Effector CD8-positive, alpha-beta T cell (primary cell): ENCODE measurements at places on chromosomes 7 and 10.

- DNase-seq, result no peak
Measured at GRCh38 chr7:127759945-127760421, 108.0 kb downstream of the SND1 start.

GRCh38 chr7:49597805-49598204 lies 175.6 kb upstream of the VWC2 start:
- DNase-seq, result no peak

DNA sequence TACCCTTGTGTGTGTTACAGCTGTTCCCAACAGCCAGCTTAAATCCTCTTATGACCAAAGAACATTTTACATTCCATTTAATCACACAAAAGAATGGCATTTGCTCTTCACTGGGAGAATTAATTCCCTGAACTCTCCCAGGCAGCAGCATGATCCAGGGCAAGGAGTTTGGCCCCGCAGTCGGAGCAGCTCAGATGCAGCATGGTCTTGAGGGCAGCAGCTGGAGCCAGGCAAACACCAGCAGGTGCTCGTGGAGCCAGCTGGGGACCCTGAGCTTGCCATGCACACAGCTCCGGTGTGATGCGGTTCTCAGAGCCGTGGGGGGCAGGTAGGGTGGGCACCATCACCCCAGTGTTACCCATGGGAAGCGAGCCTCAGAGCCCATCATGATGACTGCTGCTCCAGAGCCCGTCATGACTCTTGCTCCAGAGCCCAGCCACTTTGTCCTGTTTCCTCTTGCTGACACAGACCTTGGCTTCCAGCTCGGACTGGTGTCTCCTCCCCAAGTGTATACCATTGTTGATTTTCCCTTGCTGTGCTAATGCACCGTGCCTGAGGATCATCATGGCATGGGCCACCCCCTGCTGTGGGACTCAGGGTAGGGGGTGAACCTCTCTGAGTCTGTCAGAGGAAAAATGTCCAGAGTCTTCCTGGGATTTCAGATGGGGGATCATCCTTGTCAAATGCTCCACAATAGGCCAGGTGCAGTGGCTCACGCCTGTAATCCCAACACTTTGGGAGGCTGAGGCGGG lies 75.8 kb downstream of the ZRANB1 start:
- DNase-seq, result no peak

DNA sequence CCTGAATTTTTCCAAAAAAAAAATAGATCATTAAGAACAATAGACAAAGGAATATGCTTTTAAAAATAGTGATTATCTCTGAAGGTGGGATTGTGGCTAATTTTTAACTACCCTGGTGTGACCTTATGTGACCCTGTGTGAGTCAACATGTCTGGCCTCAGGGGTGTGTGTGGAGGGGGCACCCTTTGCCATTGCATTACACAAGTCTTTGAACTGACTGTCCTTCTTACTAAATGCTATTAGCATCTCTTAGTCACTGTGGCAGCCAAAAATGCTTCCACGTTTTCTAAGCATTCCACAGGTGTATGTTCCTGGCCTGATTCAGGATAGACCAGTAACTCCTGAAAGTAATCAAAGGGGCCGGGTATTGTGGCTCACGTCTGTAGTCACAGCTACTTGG lies 175.4 kb downstream of the MGMT start:
- no peak for DNase-seq

DNA sequence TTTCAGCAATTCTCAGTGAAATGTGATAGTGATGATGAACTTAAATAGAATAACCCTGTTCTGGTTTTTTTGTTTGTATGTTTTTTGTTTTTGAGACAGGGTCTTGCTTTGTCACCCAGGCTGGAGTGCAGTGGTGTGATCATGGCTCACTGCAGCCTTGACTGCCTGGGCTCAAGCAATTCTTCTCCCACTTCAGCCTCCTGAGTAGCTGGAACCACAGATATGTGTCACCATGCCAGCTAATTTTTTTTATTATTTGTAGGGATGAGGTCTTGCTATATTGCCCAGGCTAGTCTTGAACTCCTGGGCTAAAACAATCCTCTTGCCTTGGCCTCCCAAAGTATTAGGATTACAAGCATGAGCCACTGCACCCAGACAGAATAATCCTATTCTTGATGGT lies 14.3 kb upstream of the COL17A1 start:
- no peak for DNase-seq

- no peak for DNase-seq
Measured at GRCh38 chr7:16411391-16411790, 9.9 kb downstream of the CRPPA start.

- no peak for DNase-seq
Measured at GRCh38 chr7:16060502-16060901, 360.8 kb downstream of the CRPPA start.

DNA sequence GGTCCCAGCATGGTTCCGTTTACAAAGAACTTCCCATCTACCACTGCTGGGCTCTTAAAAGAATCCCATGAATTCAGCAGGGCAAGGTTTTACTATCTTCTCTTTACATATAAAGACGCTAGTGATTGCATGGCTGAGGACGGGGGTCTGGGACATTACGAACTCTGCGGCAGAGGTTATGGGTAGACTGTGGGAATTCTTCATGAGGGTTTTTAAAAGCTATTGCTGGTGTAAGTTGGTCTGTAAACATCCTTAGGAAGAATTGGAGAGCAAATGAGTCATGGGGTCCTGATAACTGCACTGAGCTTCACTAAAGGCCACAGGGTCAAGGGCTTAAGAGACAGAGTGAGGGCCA lies 53.1 kb upstream of the TMEM72 start:
- DNase-seq, result no peak

GRCh38 chr7:94414980-94415379 lies 20.3 kb downstream of the COL1A2 start:
- no peak for DNase-seq

GRCh38 chr10:22010973-22011408 lies 7.5 kb upstream of the DNAJC1 start:
- DNase-seq, result no peak

DNA sequence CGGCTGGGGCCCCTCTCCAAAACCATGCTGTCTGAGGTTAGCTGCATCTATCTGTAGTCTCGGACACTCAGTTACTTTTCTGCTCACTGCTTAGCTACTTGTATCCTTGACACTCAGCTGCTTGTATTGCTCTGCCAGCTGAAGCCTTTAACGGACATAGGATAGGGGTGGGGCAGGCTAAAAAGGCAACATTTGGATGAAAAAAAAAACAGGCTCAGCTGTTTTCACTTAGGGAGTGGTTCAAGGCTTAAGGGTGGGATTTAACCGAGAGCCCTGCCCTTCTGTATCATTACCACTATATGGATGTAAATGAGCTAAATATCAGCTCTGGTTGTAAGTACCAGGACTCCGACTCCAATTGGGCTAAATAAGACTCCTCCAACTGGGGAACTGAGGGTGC lies 28.6 kb downstream of the LSMEM1 start:
- DNase-seq, result no peak

DNA sequence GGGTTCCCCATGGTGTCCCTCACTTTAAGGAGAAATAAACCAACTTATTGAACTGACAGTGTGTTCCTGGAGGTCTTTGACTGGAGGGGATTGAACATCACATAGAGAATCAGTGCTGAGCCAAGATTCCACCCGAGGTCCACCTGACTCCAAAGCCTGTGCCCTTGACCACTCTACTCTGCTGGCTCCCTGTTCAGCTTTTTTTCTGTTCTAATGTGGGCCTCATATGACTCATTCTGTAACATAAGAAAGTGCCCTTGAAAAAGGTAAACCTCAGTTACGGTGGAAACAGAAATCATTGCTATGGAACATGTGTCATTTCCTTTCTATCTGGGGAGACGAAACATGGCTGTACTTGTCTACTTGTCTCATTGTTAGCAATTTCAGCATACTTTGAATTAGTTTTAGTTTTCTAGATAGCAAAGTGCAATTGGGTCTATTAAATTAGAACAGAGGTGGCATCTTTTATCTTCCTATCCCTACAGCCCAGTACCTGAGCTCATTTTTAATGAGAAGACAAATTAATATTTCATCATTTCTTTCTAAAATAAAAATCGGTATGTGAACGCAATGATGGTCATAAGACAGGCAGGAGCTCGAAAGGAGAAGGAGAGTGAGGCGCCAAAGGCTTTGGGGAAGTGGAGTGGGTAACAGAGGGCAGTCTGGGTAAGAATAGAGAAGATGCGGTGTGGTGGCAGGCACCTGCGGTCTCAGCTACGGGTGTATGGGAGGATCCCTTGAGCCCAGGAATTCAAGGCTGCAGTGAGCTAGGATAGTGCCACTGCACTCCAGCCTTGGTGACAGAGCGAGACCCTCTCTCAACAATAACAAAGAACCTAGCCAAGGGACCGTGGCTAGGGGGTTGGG lies 1.5 kb downstream of the GSDME start:
- DNase-seq, result no peak

DNA sequence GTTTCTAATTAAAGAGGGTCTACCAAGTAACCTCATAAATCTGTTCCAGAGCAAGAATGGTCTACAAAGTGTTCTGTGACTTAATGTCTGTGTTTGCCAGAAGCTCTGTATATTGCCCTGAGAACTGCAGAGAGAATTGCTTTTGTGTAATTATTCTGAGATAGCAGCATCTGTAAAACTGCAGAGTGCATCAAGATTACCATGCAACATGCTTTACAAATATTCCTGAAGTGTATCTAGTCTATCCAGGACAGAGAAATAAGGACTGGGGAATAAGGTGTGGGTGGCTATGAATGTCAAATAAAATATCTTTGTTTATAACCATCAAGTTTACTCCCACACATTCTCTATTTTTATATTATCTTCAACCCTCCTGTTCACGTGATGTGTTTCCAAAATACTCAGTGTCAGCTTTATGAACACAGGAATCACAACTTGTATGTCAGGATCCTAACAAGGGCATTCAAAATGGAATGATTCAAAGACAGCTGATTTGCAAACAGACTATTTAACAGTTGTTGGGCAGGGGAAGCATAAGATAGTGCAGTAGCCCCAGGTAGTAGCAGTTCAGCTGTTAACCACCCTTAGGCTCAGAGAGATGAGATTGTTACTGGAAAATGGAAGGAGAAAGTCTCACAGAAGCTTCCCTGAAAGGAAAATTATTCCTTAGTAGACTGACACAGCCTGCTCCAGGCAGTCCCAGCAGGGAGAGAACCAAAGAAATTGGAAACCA lies 15.3 kb upstream of the LIPA start:
- no peak for DNase-seq

GRCh38 chr7:38630720-38631673 lies at the start of gene AMPH:
AMPH (minus strand) TSS chr7:38631373; CDS start chr7:38631351, 22 bp downstream.
- DNase-seq, result no peak

GRCh38 chr10:22849077-22849805 lies 78.6 kb upstream of the ARMC3 start:
- no peak for DNase-seq

DNA sequence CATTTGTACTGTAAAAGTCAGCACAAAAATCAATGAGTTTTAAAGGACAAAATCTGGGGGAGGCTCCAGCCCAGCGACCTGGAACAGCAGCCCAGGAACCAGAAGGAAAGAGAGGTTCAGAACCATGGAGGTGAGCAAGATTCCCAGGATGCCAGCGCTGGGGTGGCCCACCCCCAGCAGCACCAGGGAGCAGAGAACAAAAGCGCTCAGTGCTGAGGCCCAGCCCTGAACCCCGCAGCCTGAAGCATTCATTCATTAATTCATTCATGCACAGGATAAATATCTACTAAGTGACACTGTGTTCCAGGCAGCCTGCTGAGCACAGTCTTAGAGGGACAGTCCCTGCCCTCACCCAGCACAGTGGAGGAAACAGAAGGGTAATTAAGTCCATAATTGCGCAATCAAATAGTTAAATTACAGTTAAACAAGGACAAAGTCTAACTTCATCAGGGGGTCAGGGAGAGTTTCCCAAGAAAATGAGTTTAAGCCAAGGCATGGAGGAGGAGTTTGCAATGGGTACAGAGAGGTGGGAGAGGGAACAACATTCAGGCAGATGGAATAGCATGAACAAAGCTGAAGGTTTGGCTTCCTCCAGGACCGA lies 202.3 kb downstream of the GRID1 start:
- DNase-seq, result no peak

DNA sequence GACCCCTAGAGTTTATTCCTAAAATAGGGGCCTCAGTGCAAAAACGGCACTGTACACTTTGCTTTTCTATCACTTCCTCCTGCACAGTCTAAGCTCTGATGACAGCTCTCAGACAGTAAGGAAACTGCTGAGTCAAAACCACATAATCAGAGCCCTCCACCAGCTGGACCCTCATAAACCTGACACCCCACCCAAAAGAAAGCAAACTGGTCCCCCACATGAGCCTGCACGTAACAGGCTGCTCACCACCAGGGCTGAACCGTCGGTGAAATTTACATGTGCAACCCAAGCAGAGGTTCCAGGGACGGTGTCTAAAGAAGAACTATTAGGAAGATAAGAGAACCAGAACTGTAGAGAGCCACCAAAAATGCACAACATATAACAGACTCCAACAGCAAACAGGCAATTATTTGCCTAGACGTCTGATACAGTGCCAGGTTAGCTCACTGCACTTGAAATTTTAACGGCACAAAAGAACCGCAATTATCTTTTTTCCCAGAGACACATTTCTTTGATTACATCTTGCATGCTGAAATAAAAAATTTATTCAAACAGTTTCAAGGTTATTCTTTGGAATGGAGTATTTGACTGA lies 19.6 kb downstream of the SGMS1 start:
- DNase-seq, result no peak

DNA sequence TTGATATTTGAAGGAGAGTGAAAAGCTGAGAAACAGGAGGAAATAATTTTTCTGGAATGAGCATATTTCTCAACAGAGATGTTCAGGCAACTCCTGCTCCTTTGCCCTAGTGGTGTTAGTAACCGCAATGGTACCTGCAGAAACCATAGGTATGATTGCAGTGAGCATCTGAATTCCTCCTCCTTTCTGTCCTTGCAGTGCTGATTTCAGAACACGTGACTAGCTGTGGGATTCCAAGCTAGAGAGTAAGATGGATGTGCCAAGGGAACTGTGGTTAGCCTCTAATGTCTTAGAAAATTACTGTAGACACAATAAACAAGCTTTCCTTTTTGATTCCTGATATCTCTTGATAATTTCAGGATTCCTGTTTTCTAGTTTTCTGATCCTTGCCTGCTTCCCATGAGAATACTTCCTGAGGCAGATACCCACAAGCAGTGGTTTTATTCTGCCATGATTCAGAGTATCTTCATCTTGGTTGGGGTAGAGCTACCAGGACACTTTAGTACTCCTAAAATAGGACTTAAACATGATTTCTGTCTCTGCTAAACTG lies 27.5 kb downstream of the LRGUK start:
- no peak for DNase-seq
